ENCODE measurements at places on chromosomes 2 and 18.

DNA sequence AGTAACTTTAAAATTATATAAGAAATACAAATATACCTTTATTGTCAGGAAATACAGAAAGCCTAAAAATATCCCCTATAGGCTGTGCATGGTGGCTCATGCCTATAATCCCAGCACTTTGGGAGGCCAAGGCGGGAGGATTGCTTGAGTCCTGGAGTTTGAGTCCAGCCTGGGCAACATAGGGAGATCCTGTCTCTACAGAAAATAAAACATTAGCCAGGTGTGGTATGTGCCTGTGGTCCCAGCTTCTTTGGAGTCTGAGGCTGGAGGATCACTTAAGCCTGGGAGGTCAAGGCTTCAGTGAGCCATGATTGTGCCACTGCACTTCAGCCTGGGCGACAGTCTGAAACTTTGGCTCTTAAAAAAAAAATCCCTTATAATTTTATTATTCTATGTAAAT, 29.1 kb downstream of the GLS start:
- DNase-seq = no peak

GRCh38 chr2:136183097-136183496, 65.1 kb upstream of the CXCR4 start:
- DNase-seq = no peak

DNA sequence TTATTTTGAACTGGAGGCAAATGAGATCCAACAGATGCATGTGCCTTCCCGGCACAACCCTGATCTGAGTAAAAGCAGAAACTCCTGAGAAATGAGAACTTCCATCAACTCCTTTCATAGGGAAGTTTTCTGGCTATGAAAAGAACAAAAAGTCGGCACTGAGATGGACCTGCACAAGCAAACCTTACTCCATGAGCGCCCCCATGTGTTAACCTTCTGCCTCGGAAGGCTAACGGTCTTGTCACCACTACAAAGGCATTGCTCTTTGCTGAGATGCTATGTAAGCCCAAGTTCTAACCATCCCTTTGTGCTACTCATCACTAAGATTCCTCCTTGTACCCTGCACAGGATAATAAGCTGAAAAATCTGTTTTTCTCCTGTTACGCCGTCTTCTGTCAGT, 57.3 kb upstream of the SULT1C3 start:
- DNase-seq = no peak

DNA sequence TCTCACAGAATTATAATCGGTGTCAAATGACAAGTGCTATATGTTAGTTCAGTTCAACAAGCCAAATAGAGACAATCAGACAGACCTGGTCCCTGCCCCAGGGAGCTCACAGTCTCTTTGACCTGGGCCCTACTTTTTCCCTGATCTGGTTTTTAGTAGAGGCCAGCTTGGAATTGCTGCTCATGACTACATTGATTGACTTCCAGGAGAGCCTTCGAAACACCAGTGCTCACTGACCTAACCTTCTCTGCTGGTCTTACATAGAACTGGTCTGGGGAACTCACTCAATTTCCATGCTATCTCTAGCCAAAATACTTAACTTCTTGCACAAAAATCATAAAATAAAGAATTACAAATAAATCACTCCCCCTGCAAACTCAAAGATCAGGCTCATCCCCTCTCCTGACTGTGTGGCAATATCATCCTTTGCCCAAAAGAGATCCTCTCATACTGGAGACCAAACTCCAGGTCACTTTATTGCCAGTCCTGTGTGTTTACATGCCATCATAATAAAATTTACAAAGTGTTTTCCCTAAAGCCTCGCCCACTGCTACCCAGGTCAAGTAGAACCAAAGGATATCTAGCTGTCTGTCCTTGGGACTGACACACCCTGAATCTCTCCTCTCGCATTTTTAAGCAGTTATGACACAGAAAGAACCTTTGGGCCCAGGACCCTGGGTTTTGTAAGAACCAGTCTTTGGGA, 53.2 kb downstream of the PROC start:
- no peak for DNase-seq

- no peak for DNase-seq
These were observed 728.8 kb downstream of the CNTNAP5 start for GRCh38 chr2:124753842-124754241.

DNA sequence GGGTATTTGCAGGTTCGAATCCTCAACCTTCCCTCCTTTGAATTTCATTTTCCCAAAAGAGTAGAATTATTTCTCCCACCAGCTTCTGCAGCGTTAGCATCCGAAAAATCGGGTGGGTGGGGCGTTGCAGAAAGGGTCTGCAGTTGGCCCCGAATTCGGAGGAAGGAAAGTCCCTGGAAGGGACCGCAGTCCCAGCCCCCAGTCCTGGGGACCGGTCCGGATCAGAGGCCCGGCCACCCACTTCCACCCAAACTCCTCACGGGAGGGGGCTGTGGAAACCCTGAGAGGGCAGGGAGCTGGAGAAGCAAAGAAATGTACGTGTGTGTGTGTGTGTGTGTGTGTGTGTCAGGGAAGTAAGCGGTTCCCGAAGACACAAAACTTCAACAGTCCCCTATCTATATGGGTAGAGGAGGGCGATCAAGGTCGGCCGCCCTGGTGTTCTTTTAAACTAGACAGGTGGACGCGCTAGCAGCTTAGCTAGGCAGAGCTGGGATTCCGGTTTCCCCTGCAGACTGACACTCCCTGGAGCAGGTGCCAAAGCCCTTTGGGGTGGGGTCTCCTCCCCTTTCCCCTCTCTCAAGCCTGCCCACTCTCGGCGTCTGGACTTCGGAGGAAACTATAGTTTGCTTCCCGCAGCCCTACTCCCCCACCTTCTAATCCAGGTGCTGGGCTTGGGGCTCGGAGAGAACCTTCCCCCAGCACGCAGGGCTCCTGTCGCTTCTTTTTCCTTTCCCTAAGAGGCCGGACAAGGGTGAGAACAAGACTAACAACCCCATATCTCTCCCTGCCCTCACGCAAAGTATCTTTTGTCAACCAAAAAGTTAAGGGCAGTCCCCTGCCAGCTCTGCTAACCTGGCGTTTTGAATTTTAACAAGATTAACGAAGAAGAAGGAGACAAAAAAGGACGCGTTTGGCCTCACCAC, 4.8 kb upstream of the ONECUT2 start:
- DNase-seq = no peak

DNA sequence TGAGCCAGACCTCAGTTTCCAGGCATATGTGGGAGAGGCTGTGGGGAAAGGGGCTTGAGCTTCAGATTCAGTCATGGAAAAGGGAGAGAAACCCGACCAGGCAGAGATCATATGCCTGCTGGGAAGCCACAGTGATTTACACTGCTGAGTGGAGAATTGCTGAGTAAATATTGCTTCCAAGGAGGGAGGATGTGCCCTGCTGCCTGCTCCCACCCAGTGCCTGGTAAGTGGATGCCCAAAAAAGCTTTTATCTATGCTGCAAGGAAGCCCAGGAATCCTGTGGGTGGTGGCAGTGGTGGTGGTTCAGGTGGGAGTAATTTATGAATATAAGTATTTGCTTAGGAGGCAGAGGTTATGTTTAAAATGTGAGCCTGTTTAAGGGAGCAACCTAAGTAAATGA, 39.5 kb downstream of the INO80C start:
- no peak for DNase-seq

DNA sequence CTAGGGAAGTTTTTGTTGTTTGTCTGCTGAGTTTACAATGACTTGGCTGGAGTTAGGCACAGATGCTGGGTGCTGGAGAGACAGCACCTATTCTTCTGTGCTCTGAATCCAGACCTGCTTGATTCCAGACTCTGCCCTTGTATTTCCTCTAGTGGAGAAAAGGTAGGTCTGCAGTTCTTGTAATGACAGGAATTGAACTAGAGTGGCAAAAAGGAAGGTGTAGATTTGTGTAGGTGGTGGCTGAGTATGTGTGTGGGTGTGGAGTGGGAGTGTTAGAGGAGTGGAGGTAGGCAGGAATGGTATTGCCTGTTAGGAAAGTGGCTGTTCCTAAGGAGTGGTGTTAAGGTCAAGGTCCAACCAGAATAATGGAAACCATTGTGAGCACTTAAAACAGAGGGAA, 71.9 kb upstream of the LYPD6 start:
- DNase-seq = no peak

GRCh38 chr2:138853761-138854160, 73.6 kb upstream of the NXPH2 start:
- no peak for DNase-seq

GRCh38 chr18:70994116-70994515, 705.3 kb downstream of the SOCS6 start:
- DNase-seq = no peak

DNA sequence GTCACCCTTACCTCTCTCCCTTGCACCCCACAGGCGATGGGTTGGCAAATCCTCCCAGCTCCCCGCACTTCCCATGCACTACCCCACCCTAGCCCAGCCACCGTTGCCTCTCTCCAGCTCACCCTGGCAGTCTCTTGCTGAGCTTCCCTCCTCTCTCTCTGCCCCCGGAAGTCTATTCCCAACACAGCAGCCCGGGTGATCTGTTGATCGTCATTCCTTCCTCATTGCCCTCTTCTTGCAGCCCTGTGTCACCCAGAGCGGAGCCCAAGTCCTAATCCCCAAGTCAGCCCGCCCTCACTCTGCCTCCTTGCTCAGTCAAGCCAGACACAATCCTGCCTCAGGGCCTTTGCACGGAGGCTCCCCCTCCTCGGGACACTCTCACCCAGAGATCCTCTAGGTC, 55.2 kb downstream of the CIB4 start:
- no peak for DNase-seq

DNA sequence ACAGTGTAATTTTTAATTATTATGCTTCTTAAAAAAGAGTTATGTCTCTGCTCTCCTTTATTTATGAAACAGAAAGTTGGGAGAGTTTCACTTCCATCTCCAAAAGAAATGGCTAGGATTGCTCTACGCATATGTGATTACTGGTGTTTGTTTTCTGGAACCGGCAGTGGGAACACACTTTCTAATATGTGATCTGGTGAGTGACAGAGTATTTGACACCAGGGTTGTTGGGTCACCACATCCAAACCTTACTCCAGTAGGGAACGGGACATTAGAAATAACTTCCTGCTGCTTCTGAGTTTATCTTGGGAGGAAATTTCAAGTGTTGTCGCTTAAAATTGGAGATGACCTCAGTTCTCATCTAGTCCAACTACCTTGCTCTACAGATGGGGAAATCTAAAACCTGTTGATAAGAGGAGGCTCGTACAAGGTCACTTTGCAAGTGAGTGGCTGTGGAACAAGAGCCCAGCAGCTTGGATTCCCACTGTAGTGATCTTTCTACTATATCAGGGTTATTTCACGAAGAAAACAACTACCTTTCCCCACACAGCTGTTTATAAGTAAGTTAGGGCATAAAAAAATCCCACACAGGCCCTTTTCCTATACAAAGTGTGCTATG, 108.5 kb downstream of the TTC32 start:
- DNase-seq = no peak

- DNase-seq = no peak
These were observed 20.7 kb downstream of the TOGARAM2 start for GRCh38 chr2:29001806-29002205.

DNA sequence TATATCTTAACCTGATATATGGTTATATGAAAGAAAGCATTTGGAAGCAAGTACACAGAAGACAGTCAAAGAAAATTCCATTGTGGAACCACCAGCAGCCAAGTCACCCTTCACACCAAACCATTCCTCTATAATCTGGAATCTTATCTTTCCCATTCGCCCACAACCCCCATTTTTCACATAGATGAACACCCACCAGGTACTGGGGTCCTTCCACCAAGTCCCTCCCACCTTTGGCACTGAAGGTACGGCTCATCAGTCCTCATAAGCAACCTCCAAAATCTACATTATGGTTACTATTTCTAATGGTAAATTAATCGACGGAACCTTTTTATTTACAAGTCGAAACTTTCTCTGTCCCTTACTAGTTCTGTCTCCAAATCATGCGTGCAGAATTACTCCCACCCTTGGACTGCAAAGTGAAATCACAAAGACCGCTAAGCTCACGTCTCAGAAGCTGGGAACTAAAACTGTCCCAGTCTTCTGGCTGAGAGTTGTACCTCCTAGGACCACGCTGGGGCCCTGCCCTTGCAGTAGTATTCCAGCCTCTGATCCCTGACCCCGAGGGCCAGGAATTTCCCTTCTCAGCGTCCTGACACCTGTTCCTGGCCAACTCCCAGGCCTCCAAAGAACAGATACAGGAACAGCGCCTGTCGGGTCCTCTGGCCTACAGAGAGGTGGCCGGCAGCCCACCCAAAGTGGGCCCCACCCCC, 702 bp downstream of the OLA1 start:
- DNase-seq = no peak

- DNase-seq = no peak
These were observed 852.1 kb downstream of the CNTNAP5 start for GRCh38 chr2:124877141-124877577.

DNA sequence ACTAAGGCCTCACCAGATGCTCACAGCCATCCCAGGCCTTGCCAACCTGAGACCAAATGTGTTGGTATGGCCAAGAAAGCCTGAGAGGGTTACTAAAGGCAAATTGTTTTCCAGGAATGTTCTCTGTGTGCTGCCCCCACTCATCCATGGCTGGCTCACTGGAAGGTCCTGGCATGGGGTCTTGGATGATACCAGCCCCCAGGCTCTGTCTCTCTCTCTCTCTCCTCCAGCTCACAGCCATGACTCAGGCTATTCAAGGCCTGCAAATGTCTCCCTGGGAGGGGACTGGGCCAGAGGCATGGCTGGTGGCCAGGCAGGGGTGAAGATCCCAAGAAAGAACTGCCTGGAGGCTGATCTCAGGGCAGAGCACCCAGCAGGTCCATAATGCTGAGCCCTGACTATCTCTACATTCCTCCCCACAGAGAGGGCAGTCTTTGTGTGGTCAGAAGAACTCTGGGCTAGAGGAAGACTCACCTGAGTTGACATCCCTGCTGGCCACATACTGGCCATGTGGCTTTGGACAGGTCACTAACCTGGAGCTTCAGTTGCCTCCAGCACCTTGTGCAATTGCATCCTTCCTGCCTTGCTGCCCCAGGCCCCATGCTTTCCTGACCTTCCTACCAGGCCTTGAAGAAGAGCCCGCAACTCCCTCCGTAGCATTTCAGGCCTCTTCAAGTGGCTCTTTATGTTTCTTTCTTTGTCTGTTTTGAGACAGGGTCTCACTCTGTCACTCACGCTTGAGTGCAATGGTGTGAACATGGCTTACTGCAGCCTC, 150.4 kb downstream of the ZFP36L2 start:
- DNase-seq = no peak

- DNase-seq = no peak
These were observed 126.7 kb downstream of the BCL2 start for GRCh38 chr18:63192885-63193349.

DNA sequence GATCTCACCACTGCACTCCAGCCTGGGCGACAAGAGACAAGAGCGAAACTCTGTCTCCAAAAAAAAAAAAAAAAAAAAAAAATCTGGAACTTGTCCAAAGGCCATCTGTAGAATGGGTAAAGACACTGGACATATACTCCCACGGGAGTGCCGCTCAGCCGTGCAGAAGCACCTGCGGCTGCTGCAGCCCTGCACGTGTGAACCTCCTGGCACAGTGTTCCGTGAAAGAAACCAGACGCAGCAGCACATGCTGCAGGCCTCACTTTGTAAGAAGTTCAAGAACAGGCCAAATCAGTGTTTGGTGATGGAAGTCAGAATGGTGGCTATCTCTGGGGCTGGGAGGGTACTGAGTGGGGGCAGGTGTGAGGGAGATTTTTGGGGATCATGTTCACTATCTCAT, 6.5 kb downstream of the CHRND start:
- no peak for DNase-seq

- DNase-seq = no peak
These were observed 993.1 kb downstream of the TSN start for GRCh38 chr2:122748552-122749011.

All from T-helper 22 cell (primary cell).